ENCODE measurements at places on chromosomes 16 and 17.

DNA sequence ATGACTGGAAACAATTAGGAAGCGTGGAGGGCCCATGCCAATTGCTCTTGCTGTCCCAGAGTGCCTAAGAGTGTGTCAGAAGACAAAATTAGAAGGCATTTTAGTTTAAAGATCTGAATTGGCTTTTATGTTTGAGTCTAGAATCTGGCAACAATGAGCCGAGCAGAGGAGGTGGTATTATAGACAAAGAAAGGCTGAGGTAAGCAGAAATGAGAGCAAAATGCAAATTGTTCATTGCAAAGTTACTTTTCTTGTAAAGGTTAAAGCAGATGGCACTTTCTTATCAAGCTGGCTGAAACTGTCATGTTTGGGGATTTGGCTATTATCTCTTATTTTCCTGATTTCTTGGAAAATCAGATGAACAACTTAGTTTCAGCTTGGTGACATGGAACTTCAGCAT lies 3.3 kb downstream of the MYL4 start:
- no peak for DNase-seq

DNA sequence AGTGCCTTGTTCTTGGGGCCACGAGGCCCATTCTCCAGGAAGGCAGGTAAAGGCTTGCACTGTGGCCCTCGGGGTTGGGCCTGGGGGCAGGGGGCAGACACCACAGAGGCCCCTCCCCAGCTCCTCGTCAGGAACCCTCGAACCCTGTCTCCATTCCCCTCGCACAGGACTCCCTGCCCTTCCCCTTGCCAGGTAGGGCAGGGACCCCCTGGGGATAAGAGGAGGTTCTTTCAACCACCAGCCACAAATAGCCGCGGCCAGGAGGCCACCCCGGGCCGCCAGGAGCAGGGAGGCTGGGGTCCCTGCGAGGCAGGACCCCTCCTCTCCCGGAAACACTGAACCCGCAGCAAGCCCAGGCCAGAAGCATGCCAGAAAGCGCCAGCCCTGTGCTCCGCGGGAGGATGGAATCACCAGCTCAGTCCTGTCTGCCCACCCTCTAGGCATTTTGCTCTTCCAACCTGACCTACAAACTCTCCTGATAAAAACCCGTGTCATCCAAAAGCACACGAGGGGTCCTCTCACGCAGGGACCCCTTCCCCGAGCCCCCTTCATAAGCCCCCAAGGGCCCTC lies 45.6 kb downstream of the SLC47A1 start:
- no peak for DNase-seq

GRCh38 chr17:9845306-9845705 lies 19.6 kb downstream of the GLP2R start:
- DNase-seq = no peak

- DNase-seq = no peak
Observed at GRCh38 chr17:34902831-34903547, 58.3 kb downstream of the CCT6B start.
